CD4-positive, alpha-beta T cell treated with Interferon gamma for 1 hour (primary cell): ENCODE measurements at places on chromosomes 16 and 17.
A peak's percentile ranks its signal among the peaks of the same experiment; 100 is the strongest.

DNA sequence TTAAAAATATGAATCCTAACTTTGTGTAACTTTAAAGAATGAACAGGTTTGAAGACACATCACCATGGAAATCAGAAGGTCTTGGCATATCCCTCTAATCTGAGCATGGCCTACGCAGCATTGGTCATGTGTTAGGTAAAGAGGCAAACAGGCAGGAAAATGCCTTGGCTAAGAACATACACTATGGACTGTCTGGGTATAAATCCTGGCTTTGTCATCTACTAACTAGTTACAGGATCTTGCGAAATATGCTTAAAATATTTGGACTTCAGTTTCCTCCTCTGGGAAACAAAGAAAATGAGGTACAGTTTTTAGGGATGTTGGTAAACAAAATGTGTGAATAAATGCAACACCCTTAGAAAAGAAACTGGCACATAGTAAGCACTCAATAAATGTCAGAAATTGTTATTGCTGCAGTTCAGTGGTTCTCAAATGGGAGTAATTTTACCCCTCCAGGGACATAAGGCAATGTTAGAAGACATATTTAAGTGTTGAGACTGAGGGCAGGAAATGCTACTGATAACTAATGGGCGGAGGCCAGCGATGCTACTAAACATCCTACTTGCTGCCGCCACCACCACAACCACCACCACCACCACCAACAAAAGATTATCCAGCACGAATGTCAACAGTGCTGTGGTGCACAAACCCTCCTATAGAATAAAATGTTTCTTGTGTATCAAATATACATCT is 770.8 kb upstream of the SOX9 start:
- DNase-seq = no peak

DNA sequence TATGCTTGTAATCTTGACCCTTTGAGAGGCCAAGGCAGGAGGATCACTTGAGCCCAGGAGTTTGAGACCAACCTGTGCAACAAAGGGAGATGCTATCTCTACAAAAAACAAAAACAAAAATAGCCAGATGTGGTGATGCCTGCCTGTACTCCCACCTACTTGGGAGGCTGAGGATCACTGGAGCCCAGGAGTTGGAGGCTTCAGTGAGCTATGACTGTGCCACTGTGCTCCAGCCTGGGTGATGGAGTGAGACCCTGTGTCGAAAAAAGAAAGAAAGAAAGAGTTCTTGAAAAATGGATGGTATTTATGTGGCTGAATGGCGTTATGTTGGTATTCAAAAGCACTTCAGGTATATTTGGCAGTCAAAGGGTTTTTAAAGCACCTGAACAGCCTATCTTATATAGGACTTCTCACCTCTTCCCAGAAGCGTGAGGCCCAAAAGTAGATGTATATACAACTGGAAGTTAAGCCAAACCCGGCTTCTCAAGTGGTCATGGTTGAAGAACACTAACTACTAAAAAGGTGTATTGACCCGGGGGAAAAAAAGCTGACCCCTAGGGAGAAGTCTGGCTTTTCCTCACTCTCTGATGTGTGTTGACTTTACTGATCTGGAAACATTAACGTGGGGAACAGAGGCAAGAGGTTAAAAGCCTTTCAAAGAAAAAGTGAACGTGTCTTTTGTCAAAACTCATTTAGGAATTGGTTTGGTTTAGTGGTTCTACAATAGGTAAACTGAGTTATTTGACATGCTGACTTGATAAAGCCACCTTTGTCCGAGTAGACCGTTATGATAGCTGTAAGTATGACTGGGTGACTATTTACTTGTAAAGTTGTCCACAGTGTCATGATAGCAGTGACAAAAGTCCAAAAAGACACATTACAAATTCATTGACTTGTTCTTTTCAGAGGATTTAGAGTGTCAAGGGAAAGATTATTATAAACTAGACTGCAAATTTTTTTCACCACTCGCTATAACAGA is 183.4 kb downstream of the IRX3 start:
- DNase-seq = no peak

GRCh38 chr17:19390951-19391350 is 4.0 kb upstream of the MFAP4 start:
- DNase-seq = no peak

DNA sequence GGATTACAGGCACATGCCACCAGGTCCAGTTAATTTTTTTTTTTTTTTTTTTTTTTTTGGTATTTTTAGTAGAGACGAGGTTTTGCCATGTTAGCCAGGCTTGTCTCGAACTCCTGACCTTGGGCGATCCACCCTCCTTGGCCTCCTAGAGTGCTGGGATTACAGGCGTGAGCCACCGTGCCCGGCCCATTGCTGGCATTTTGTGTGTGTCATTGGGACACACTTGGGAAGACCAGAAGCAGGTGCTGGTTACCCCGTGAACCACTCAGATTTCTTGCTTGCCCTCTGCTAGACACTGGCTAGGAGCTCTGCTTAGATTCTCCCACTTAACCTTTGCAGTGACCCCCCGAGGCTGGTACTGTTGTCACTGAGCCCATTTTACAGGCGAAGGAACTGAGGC is 229.3 kb downstream of the IRF8 start:
- no peak for DNase-seq

DNA sequence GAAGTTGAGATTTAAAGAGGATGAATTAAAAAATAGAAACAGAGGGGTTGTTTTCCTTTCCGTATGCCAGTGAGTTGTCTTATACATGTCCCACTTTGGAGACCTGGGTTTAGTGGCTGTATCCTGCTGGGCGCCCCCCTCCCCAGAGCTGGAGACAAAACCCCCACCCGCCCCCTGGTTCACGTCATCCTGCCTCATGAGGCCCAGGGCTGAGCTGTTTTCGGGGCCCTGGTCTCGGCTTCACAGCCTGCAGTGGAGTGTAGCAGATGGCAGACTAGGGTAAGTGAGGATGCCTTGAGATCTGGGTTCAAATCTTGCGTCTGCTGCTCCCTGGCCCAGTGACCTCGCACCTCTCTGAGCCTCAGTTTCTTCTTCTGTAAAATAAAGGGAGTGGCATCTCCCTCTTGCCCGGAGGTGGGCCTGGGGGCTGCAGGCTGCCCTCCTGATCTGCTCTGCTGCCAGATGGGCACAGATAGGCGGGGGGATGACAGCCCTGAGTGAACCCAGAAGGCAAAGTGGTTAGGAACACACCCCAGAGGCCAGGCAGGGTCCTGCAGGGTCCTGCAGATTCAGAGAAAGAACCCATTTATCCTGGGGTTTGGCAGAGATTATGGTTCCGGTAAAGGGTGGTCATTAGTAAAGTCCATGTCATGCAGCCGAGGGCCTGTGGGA is 45.1 kb downstream of the SOCS3 start:
- DNase-seq = no peak

GRCh38 chr17:48679385-48680096 is 42.8 kb downstream of the PRAC1 start:
- no peak for DNase-seq

- no peak for DNase-seq
Observed at GRCh38 chr17:43717913-43718312, 40.7 kb downstream of the SOST start.

DNA sequence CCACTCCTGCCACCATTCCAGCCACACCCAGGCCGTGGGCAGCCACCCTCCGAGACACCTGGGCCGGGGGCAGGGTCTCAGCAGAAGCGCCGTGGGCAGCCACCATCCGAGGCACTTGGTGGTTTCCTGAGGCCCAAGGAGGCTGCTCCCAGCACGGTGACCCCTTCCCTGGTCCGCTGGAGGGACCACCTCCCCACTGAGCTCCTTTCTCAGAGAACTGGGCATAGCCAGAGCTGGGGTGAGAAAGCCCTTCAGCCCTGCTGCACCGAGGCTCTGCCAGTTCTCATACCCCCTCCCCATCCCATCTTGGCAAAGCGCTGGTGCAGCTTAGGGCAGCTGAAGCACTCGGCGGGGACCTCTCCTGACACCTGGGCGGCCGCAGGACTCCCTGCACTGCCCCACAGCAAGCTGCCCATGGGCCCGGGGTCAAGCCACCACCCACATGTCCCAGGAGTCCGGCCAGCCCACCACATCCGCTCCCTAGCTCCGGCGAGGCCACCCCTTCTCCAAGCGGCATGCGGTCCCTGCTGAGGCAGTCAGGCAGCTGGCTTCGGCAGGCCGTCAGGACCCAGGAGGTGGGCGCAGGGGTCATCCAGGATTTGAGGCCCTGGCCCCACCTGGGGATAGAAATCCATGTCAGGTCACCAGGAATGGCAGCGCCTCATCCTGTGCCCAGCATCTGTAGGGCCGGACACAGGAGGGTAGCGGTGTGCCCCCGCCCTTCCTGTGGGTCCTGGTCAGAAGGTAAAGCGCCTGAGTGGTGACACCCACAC is 1.3 kb upstream of the CYBA start:
- DNase-seq = no peak

GRCh38 chr16:29675811-29676643 is 3.0 kb upstream of the QPRT start:
- no peak for DNase-seq

- peak; percentile 15 for DNase-seq
Observed at GRCh38 chr16:9091867-9092281, 430 bp downstream of the HAPSTR1 start.

DNA sequence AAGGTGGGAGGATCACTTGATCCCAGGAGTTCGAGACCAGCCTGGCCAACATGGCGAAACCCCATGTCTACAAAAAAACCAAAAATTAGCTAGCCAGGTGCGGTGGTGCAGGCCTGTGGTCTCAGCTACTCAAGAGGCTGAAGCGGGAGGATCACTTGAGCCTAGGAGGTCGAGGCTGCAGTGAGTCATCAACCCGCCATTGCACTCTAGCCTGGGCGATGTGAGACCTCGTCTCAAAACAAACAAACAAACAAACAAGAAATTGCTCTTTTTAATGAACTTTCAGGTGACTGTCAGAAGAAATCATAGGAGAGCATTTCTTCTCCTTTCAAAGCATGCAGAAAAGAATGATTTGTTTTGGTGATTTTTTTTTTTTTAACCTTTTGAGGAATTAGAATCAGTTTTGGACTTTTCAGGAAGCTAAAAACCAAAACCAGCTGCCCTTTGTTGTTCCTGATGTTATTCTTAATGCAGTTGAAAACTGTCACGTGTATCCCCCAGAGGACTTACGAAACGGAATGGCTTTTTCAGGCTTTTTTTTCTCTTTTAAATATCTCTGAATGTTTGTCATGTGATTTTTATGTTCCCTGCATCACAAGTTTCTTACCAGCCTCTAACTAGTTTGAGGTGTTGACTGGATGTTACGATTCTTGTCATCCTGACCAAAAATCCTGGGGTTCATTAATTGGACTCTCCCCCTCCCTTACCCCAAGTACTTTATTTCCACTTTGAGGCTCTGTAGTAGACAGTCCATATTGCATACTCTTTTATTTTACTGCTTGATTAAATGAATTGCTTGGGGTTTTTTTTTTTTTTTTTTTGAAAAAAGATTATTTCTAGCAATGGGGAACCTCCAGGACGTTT is 34.1 kb downstream of the SNX29 start:
- peak; percentile 3 for DNase-seq

DNA sequence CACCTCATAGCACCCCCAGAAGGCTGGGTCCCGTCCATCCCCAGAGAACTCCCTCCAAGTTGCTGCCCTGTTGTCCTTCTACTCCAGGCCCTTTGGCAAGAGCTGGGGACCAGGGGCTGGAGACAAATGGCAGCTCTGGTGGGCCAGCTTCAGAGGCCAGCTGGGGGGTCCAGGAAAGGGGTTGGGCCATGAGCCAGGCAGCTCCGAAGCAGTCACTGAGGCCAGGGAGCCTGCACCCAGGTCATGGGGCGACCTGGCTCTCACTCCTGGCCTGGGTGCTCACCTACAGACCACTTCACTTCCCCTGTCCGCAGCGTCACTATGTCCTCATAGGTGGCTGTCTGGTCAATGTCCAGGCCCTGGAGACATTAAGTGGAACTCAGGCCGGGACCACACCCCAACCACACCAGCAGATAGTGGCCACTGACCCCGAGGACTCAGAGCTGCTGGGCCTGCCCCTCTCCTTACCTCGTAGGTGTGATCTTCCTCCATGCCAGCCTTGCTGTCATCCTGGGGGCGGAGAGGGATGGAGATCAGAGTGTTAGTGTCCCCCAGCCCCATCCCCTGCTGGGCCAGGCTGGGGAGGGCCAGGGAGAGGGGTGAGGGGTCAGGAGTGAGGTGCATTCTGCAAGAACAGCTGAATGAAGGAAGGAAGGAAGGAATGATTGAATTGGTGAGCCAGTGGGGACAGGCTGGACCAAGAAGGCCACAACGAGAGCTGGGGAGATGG is 3.0 kb downstream of the CD79B start:
- no peak for DNase-seq

- no peak for DNase-seq
Observed at GRCh38 chr17:60468371-60468770, 46.1 kb downstream of the CHCT1 start.

GRCh38 chr17:58686980-58687379 is 4.9 kb downstream of the TEX14 start:
- no peak for DNase-seq

DNA sequence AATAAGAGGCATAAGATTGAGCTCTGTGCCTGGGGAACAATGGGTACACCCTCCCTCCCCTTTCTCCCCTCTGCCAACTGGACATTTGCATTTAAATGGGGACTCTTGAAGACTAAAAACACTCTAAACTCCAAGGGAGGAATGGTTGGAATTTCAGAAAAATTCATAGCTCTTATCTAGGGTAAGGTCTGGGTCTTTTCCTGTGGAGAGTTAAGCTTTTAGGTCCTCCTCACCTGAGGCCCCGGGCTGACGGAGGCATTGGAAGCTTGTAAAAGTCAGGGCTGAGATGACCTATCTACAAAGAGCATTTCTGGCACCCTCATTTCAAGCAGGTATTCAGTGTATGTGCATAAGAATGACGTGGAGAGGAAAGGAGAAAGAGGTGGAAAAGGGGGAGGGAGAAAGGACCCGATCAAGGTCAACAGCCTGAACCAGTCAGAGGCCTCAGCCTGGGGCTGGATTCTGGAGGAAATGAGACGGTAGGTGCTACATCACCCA is 78.0 kb downstream of the RAP1GAP2 start:
- no peak for DNase-seq

GRCh38 chr17:57541472-57542394 is 203.4 kb downstream of the CCDC182 start:
- no peak for DNase-seq

GRCh38 chr17:68580236-68580770 is 20.9 kb downstream of the FAM20A start:
- peak; percentile 73 for DNase-seq

DNA sequence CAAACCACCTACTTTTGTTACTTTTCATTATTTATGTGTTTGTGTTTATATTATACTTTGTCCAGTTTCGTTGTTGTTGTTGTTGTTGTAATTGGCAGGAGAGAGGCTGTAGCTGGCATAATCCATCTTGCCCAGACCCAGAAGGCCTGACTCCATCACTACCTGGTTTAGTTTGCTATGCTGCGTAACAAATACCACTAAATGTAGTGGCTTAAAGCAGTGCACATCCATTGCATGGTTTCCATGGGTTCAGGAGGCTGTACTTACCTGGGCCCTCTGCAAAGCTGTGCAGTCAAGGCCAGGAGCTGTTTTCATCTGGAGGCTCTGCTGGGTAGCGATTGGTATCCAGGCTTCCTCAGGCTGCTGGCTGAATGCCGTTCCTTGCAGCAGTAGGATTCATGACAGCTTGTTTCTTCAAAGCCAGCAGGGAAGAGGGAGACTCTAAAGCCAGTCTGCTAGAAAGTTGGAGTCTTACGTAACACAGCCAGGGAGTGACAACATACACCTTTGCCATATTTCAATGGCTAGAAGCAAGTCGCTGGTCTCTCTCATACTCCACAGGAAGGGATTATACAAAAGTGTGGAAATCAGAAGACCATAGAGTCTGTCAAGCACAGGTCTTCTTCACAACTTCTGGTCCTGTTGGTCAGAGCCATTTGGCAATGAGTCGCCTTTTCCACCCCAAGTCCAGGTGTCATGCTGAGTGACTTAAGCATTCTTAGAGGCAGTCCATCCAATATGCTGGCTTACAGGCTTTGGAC is 41.1 kb downstream of the TNRC6C start:
- DNase-seq = no peak
